ENCODE measurements at places on chromosomes 16 and 17.

GRCh38 chr17:28956112-28956511, 4.8 kb upstream of the PHF12 start:
- no peak for DNase-seq

DNA sequence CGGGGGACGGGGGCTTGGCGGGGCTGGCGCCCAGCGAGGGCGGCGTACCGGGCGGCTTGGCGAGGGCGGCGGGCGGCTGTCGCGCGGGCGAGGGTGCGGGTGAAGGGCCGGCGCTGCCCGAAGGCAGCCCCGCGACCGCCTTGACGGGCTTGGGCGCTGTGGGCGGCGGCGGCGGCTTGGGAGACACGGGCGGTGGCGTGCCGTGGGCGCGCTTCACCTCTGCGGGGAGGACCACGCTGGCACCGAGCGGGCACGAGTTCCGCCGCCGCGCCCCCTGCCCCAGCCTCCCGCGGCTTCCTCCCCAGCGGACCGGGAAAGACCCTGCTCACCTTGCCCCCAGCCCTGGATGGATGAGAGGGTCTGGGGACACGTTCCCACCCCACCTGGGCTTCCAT, 17.3 kb downstream of the CASKIN1 start:
- no peak for DNase-seq

- DNase-seq = no peak
Measured at GRCh38 chr17:1839516-1839915, 9.7 kb downstream of the RPA1 start.

- no peak for DNase-seq
Measured at GRCh38 chr16:69382421-69382820, 3.4 kb downstream of the TERF2 start.

GRCh38 chr16:77748421-77749005, 26.2 kb downstream of the NUDT7 start:
- DNase-seq = no peak

GRCh38 chr17:63503341-63503705, 19.8 kb upstream of the KCNH6 start:
- no peak for DNase-seq

Data from kidney tubule cell (primary cell).